Vagina (tissue), 2 donors: ENCODE measurements at places on chromosomes 16 and 17.

- no peak for DNase-seq
These were observed 38.2 kb upstream of the ICAM2 start for GRCh38 chr17:64058621-64059020.

GRCh38 chr17:51869387-51869786 lies 289.1 kb downstream of the CA10 start:
- DNase-seq, result no peak

DNA sequence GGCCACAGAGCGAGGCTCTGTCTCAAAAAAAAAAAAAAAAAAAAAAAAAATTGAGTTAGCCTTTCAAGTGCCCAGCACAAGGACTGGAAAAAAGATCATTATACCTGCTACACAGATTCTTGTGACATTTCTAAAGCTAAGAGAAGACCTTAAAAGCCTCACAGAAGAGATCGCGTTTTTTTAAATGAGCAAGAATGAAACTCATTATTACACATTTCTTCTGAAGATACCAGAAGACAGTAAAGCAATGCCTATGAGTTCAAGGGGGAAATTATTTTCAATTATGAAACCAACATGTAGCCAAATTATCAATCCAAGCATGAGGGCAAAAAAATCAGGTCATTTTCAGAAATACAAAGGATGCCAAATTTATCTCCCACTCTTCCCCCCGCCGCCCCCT lies 56.8 kb downstream of the MED13 start:
- no peak for DNase-seq

DNA sequence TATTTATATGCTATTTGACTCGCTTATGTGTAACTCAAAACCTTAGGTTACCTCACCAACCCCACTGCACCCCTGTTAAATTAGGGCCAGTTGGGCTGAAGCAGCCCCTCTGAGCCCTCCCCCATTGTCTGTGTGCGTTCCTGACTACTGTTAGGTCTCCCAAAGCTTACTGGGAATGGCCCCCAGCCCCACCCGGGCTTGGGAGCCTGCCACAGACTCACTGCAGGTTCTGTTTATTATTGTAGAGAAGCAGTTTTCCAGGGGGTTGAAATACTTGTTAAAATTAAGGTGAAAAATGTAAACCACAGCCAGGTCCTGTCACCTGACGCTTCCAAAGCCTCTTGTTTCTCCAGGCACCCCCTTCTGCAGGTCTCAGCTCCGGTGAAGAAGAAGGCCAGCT lies 151.7 kb downstream of the FOXL1 start:
- no peak for DNase-seq

DNA sequence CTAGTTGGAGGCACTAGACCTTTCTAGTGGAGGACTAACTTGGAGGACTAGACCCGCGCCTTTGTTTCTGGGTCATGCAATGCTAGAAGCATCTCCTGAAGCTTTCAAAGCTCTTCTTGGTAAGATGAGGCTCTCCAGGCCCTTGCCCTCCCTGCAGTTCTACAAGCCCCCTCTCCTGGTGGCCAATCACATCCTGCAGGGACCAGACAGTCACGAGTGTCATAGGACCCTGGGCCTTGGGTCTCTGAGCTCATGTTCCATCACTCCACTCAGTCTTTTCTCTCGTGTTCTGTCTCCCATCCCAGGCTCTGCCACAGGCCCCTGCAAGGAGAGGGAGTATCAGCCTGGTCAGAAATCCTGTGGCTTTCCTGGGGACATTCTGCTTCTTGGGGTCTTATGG lies 119.6 kb downstream of the CYLD start:
- peak; percentile 55 for DNase-seq

DNA sequence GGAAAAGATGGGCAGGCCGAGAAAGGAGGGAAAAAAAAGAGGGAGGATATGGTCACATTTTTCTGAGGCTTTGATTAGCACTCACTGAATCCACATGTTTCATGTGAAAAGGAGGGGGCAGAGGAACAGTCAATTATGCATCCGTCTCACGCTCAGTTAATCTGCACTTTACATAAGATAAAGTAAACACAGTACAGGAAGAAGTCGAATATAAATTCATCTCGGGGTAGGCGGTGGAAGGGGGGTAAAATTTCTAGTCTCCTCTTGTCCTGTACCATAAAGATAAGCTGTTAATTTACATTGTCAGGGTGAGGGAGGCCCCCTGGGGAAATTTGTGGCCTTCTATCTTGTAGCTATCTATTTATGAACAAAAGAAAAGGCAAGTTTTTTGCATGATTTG lies 73.1 kb upstream of the CES5A start:
- no peak for DNase-seq

DNA sequence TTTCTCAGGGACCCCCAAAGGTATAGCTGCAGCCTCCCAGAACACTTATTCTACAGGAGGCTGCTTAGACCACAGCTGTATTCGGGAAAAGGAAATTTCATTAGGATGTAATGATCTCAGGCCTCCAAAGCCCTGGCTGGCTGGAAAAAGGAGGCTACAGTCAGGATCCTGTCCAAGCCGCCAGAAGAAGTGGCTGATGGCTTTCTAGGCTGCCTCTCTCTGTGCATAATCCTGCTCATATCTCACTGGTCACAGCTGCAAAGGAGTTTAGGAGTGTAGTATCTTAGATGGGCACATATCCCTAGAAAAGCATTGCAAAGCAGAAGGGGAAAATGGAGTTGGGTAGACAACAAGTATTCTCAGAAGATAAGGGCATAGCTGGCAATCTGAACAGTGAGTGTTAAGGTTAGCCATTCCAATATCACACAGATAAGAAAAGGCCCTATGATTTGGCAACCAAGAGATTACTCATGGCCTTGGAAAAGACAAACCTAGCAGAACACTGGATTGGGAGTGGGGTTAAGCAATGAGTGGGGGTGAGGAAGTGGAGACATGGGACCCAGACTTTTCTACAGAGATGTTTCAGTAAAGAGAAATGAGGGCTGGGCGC lies 26.0 kb upstream of the PRKCA start:
- no peak for DNase-seq

DNA sequence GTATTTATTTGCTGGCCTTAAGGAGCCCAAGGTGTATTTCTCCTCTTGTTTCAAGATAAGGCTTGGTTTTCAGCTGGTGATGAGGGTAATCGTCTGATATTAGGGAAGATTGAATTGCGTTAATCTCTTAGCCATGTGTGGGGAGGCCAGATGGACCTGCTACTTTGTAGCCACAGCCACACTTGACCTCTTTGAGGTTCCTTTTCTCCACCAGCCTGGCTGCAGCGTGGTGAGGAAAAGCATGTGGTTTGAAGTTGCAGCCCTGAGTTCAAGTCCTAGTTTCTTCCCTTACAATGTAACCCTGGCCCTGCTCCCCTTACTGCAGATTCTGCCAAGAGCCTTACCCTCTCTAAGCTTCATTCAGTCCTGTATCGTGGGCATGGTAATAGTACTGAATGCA lies 3.1 kb downstream of the MINK1 start:
- DNase-seq, result no peak

DNA sequence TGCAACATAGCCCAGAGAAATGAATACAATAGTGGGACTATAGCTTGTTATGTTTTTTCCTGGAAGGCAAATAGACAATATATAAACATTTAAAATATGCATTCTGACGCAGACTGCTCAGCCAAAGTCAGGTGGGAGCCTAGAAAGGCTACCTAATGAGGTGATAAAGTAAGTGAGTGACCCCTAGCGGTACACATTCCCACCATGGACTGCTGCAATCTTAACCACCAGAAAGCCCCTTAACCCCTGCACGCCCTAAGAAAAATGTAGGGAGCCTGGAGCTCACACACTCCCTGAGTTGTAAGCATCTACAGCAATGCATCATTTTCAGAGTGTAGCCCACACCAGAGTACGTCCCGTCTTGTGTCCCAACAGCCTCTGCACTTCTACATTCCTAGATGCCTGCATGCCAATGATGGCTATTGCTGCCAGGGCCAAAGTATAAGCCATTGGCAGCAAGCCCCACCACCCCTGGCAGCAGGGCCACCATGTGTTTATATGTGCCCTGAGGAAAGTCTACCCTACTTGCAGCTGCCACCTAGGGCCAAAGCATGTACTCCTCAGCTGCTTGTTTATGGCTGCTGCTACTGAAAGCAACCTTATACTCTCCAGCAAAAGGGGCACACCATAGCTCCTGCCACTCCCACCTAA lies 127.6 kb downstream of the KIF2B start:
- DNase-seq, result no peak

DNA sequence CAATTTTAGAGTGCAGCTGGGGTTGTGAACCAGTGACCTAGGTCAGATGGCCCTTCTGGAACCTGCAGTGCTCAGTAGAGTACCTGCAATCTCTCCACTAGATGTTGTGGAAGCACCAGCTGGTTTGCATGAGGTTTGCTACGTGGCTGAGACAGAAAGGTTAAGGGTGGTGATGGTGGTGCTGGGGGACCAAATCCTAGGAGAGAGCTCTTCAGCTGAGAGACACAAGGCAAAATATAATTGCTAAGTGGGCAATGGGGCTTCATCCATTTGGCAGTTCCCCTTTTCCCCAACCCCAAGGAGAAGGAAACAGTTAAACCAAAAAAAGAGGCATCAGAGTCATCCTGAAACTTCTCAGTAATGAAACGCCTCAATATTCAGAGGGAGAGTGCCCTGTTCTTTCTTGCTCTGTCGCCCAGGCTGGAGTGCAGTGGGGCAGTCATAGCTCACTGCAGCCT lies 13.9 kb downstream of the ITPRIPL2 start:
- DNase-seq, result no peak

- DNase-seq, result no peak
These were observed 56.2 kb downstream of the MAP2K6 start for GRCh38 chr17:69470702-69471101.

GRCh38 chr16:81493755-81494433 lies 49.3 kb downstream of the CMIP start:
- DNase-seq, result no peak

DNA sequence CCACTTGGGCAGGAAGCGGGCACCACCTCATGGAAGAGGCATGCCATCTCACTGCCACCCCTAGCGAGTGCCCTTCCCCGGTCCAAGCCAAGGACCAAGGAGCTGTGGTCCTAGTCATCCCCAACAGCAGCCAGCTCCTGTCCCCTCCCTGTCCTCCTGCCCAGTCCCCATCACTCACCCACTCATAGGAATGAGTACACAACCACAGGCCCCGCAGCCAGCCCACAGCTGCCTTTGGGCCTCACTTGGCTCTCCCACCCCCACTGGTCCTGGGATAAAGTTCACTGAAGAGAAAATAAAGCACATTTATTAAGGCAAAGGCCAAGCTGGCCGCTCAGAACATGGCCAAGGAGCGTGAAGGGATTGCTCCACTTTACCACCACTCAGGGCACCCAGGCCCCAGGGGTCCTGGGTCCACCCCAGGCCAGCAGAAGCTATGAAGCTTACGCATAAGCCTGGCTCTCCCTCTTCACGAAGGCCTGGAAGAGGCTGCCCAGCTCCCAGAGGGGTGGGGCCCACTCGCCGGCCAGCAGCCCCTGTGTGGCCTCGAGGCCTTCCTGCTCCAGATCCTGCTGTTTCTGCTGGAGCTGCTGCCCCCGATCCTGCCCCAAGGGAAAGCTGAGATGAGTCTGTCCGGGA lies 3.6 kb downstream of the SCRN2 start:
- no peak for DNase-seq

DNA sequence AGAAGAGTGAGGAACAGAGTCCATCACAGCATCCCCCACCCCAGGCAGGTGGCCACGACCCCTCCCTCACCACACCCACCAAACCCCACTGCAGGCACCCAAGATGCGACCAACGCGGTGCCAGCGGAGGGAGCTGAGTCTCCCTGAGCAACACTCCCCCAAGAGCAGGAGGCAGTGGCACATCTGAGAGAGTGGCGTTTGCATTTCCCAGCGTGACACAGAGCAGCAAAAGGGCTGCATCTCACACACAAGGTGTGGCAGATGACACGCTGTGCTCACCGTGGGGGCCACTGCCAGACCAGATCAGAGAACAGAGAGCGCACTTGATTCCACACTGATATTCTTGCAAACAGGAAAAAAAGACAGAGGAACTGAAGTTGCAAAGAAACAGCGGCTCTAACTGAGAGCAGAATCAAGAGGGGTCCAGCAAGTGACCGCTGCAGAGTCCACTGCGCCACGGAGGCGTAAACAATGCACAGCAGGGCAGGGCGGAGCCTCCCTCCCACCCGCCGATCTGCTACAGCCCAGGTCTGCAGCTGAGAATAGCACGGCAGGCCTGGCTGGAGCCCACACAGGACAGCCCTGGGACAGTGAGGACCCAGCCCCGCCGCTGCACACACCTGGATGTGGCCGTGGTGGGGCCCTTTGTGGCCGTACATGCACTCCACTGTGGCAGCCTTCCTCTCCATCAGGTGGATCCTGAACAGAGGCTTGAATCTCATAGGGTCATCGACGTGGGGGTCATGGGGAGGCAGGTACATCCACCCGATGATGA lies 26.0 kb upstream of the C16orf95 start:
- no peak for DNase-seq

DNA sequence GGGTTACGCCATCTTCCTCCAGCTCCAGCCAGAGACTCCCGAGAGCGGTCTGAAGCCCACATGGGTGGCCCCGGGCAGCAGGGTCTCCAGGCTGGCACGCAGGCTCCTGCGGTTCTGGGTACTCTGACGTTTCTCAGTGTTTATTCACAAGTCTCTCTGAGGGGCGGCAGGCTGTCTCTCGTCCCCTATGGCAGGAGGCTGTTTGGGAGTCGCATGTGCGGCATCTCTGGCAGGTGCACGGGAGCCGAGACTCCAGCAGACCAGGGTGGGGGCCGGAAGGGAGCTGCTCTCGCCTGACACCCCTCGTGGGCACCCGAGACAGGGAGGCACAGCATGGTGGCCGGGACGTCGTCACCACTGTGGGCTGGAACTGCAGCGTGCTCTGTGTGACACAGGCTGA lies 48.1 kb downstream of the ZNF778 start:
- DNase-seq, result no peak

DNA sequence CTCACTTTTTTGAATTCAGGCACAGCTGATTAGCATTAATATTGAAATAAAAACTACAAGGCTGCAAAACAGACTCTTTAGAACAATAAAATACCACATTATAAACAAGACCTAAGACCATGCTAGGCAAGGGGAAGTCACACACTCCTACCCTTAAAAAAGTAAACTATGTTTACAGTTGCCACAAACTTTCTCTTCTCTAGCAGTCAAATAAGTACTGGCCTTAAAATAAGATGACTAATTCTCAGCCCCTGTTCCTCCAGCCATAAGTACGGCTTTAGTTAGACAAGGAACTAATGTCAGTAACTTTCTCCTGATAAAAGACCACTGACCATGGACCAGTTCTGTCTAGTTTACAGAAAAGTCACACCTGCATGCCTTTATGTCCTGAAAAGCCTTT lies 19.5 kb upstream of the CPHXL start:
- no peak for DNase-seq

GRCh38 chr17:14833201-14833785 lies 431.8 kb downstream of the PMP22 start:
- no peak for DNase-seq

GRCh38 chr17:62627904-62628633 lies 599 bp downstream of the MRC2 start:
- DNase-seq, result no peak

- DNase-seq, result no peak
These were observed 24.0 kb downstream of the CCR7 start for GRCh38 chr17:40541060-40541872.

DNA sequence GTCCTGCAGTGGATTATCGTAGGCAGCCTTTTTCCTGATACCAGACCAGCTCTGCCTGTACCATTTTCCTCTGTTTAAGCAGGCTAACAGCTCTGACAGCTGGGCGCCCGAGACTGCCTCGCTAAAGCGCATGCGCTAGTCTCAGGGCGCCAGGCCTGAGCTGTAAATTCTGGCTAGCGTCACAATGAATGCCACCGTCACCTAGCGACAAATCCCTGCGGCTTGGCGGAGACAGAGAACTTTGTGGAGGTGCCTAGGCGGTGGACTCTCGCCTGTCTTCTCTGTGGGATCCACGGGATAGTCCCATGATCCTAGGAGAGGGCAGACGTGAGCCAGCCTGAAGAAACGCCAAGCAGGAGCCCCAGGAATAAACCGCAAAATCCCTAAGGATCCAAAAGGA lies 573.9 kb downstream of the KCNJ18 start:
- DNase-seq, result no peak
